ENCODE measurements at places on chromosomes 3 and 15.

DNA sequence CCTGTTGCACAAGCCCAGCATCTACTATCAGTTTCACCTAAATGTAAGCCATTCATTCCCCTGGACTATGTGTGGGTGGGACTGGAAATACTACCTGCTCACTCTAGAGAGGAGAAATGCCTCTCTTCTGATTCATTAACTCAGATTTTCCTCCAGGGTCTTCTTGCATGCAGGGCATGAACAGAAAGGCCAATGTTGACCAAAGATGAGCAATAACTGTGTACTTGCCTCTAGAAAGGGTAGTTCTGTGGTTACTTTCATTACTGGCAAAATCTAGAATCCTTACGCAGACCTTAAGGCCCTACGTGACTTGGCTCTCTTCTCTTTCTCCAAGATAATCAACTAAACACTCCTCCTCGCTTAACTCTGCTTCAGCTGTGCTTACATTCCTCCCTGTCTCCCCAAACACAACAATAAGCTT, 81.4 kb upstream of the PSMD6 start:
- DNase-seq = no peak

DNA sequence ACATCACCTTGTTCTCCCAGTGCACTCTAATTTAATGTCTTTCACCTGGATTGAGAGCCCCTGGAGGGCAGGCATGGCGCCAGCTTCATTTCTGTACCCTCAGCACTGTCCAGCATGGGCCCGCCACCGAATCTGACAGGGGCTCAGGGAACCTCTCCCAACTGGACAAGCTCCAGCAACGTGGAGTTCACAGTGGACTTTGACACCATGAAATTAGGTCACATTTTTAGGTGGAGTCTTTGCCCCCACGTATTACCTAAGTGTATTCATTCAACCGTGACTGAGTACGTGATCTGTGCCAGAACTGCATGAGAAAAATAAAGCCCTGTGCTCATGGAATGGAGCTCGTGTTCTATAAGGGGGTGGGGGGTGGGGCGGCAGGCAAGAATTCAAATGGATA, 94.1 kb upstream of the ATP2B2 start:
- DNase-seq = no peak

DNA sequence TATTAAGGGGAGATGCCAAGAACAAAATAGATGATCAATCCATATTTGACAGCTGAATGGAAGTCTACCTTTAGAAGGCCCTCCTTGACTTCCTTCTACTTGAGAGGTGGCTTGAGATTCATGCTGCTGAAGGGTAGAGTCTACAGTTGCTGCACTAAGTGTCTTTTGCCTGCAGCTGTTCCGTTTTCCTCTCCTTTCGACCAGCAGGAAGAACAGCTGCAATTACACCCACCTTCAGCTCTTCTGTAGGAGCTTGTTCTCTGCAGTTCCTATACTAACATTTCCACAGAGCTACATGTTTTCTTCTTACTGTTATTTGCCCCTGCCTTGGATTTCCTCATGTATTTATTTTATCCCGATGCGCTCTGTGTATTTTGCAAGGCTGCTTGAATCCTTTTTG, 79.1 kb downstream of the ARRDC4 start:
- no peak for DNase-seq

- DNase-seq = no peak
Measured at GRCh38 chr3:16908016-16908807, 23.5 kb downstream of the PLCL2 start.

DNA sequence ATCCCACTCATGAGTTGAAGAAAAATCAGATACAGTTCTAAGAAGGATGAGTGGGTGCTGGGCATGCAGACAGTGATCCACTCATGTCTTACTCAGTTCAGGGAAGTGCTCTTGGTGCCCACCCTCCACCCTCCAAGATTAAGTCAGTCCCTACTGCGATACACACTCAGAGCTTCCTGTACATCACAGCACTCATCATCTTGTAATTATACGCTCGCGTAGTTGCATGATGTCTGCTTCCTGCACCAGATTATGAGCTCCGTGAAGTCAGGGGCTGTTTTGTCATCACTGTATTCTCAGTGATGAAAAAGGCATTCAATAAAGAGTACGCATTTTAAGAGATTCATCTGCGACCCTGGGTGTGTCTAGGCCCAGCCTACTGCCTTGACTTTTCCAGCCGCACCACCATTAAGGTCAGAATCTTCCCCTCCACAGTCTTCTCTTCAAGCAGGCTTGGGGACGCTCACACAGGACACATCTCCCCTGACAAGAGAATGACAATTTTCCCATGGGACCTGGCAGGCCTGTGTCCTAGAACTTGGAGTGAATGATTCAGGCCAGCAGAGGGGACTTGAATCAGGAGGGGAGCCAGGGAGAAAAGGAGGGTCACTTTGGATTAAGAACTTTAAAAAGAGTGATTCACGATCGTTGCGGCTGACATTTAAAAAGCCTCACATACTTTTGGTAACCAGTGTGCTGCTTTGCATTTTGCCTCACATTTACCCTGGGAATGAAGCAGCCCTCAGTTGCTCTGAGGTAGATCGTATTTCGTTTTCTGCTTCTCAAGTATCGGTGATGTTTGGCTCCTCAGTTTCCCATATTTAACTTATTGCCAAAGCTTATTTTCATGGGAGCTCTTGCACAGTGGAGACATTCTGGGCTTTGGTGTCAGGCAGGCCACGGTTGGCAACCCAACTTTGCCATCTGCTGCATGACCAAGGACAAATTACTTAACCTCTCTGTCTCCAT, 7.9 kb upstream of the PDE8A start:
- no peak for DNase-seq

DNA sequence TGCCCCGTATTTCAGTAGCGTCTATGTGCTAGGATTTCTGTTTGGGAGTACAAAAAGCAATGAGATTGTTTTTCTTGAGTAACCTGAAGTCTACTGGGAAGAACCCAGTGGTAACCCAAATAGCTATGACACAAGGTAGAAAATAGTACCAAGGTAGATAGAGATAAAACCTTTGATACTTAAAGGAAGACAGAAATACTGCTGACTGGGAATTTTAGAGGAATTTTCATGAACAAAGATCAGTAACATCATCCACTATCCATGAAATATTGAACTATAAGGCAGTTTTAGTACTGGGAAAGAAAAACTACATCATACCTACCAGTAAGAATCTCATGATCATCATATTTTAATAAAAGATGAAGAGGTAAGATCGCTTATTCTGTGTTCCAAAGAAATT, 489.8 kb downstream of the LPP start:
- DNase-seq = no peak

- DNase-seq = no peak
Measured at GRCh38 chr3:126284258-126284904, 72.8 kb downstream of the KLF15 start.

- DNase-seq = no peak
Measured at GRCh38 chr3:109819734-109820133, 482.4 kb upstream of the DPPA4 start.

- no peak for DNase-seq
Measured at GRCh38 chr3:167843886-167844285, 108.4 kb downstream of the SERPINI1 start.

DNA sequence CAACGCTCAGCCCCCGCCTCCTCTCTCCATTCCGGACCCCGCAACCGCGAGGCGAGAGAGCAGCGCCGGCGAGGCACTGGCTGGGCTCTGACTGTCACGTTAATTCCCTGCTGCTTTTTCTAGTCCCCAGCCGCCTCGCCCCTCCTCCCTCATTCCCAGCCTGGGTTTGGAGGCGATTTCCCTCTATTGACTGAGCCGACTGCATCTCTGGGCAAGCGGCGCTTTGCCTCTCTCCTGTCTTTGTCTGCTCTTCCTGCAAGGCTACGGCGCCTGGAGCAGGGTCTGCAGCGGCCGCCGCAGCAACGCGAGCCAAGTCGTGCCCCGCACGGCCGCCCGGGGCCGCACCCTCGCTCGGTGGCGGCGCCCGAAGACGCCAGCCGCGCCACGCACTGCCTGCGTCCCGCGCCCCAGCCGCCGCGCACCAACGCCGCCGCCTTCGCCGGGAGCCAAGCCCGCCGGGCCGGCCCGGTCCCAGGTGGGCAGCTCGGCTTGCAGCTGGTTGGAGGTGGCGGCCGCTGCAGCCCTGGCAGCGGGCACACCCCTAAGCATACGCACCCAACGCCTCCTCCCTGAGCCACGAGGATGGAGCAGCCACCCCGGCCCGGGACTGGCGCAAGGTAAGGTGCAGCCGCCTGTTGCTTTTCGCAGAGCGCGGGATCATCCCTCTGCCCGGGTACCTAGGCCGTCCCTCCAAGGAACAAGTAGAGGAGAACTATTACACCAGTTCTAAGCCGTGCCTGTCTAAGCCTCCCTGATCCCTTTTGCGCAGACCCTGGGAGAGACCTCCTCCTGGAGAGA, at the start of gene LRRC3B:
TSS of gene LRRC3B (plus strand) at position 152 of the 798 bp plus-strand sequence. CDS start 86,901 bp downstream, outside the sequence.
- no peak for DNase-seq

- no peak for DNase-seq
Measured at GRCh38 chr3:140914384-140914945, 27.2 kb upstream of the SLC25A36 start.

DNA sequence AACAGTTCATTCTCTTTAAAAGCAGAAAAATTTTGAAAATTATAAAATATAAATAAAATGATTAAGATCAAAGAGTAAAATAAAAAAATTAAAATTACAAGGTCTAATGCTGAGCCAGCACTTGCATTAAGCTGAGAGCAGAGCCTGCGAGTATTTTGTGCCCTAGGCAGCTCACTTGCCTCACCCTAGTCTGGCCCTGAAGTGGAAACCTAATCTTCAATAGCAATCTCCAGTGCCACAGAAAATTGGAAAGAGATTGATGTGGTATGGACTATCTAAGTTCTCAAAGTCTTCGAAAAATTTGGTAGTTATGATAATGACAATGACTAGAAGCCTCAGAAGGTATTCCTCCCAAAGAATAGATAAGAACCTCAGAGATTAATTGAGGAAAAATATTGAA, 459.4 kb upstream of the CBLB start:
- DNase-seq = no peak

DNA sequence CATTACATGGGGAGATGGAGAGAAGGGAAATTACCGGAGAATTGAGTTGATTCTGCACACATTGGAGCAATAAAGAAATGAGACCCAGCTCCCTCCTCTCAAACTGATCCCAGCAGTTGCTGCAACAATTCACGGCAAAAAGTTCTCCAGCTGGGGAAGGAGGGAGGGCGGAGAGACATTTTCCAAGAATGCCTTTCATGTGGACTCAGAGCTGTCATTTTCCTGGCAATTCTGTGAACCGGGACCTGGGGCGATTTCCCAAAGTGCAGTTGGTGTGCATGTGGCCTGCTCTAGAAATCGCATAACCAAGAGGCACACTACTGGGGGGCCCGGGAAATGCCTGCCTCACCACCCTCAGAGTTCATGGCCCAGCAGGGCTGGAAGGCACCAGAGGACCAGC, 48.7 kb upstream of the IREB2 start:
- no peak for DNase-seq

GRCh38 chr3:138797508-138798038, 37.2 kb downstream of the PIK3CB start:
- no peak for DNase-seq

GRCh38 chr15:99537344-99537743, 28.4 kb upstream of the MEF2A start:
- DNase-seq = no peak

DNA sequence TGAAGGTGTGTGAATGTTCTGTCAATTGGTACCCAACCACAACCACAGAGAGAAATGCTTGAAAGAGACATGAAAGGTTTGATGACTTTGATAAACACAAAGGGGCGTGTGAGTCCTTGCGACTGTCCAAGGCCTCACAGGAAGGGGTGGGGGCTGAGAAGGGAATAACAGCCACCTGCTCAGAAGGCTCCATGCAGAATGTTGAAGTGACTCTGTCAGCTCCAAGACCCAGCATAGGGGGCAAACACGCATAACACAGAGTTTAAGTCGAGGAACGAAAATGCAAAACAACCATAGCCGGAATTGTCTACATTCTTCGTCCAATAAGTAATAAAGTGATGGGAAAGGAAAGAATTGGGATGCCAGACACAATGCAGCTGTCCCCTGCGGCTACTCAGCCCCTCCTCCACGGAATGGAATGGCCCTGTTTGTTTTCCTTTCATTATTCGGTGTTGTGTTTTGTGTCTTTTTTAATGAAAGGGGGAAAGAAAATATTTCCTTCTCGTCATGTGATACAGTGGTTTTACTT, 19.9 kb downstream of the TMEM212 start:
- no peak for DNase-seq

- no peak for DNase-seq
Measured at GRCh38 chr3:116808725-116809124, 99.1 kb downstream of the TUSC7 start.

GRCh38 chr15:52751522-52751921, 38.6 kb downstream of the ONECUT1 start:
- DNase-seq = no peak

- no peak for DNase-seq
Measured at GRCh38 chr15:61759639-61760038, 300.6 kb downstream of the VPS13C start.

DNA sequence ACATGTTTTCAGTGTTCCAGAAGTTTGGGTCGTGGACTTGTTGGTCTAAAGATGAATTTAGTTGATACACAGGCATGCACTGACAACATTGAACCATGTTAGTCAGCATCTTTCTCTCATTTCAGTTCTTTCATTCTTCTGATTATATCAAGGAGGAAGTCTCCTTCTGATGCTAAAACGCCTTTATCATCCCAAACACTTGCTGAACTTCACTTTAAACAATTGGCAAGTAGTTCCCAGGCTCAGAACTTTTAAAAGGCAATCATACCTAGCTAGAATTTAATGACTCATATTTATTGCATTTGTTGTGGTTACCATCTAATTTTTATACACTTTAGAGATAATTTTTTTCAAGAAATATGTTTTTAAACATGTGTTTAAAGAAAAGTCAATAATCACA, 15.9 kb downstream of the LMCD1 start:
- DNase-seq = no peak

DNA sequence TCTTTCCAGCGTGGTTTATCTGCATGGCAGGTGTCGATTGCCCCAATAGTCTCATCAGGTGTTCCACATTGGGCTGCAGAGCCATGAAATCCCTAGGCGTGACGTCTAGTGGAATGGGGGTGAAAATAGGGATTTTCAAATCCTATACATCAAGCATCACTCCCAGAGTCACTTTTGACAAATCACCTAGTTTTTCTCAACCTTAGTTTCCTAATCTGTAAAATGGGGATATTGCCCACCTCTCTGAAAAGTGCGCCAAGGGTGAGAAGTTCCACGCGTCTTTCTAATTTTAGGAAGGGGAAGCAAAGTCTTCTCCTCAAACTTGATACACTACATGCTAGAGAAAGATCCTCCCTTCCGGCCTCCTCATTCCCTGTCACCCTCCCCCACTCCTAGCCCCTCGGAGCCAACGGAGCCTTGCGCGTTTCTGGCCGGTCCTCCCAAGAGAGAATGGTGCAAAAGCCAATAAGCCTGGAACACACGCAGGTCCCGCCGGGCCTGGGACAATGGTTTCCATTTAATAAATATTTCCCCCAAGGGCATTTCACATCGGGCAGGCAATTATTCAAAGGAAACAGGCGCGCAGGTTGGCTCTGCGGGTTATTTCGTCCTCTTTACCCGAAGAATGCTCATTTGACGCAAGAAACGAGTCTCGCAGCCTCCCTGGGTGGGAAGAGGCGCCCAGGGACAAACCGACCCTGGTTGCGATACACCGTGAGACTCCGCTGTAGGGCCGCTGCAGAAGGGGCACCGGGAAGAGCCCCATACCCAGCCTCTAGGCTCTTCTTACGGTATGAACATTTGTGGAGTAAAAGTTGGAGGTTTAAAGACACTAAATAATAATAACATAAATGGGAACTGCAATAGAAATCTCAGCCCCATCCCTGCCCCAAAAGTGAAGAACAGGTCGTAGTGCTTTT, 1.2 kb upstream of the SOX14 start:
- DNase-seq = no peak
